ENCODE measurements at places on chromosomes 2 and 18.

DNA sequence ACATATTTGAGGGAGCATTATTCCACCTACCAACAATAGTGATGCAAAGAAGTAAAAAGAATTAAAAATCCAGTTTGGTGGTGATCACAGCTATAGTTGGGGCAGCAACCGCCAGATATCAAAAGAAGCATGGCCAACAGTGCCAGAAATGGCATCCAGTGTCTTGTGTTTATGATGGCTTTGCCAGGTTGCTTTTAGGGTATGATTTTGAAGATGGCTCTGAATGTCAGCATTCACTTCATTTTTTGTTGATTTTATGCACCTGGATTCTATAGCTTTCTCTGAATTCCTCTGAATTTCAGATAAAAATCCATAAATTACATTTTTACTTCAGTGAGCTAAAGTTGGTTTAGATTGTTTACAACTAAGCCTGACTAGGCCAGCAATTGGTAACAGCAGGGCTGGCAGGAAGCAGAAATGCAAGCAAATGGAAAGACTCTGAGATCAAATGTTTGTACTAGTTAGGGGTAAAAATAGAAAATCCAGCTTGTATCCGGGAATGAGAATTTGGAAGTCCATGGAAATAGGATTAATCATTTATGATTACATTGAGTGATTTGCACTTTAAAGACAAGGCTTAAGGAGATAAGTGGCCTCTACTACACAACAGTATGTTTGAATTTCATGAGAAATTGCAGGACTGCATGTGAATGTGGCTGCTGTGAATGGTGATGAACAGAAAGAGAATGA, 40.4 kb downstream of the COL3A1 start:
- DNase-seq: no peak

GRCh38 chr2:10499911-10500521, 51.9 kb upstream of the ODC1 start:
- no peak for DNase-seq

- no peak for DNase-seq
These were observed 60.0 kb downstream of the SDC1 start for GRCh38 chr2:20164734-20165478.

- DNase-seq: no peak
These were observed 98.5 kb upstream of the LRRTM1 start for GRCh38 chr2:80403081-80403480.

- no peak for DNase-seq
These were observed 81.5 kb downstream of the ZNF407 start for GRCh38 chr18:74679006-74679678.
